ENCODE measurements at places on chromosomes 6 and 20. TPM values are rescaled to one million over a fixed set of nuclear protein-coding genes. Genes with fewer than 3 reads are reported as not detected.
A peak's percentile ranks its signal among the peaks of the same experiment; 100 is the strongest.

Gene DACT2
- polyA plus RNA-seq, result 0.38 TPM

GRCh38 chr20:63173552-63174191 is 42.3 kb downstream of the YTHDF1 start:
- no peak overlapping the region for H3K4me3 ChIP-seq
- no peak overlapping the region for H3K27ac ChIP-seq
- peaks cover 76% of the 10 kb centered on the region for H3K27me3 ChIP-seq
- no peak for DNase-seq
- peaks cover 10% of the 10 kb centered on the region for H3K4me1 ChIP-seq

Gene TCP11
- polyA plus RNA-seq, result 0.03 TPM

Gene TMEM200A
- 0.22 TPM for polyA plus RNA-seq

Gene ATP6V1G2
- polyA plus RNA-seq, result 0.88 TPM

- peaks cover 20% of the 10 kb centered on the region for H3K4me1 ChIP-seq
- DNase-seq, result no peak
- no peaks in the 10 kb centered on the region for H3K36me3 ChIP-seq
- peak within 1 kb of the TSS; percentile 84 for H3K27ac ChIP-seq
Measured at GRCh38 chr6:132713352-132714134, at the start of gene VNN1. Gene VNN1 (minus strand): TSS chr6:132714055. CDS start chr6:132714035, 20 bp downstream.

DNA sequence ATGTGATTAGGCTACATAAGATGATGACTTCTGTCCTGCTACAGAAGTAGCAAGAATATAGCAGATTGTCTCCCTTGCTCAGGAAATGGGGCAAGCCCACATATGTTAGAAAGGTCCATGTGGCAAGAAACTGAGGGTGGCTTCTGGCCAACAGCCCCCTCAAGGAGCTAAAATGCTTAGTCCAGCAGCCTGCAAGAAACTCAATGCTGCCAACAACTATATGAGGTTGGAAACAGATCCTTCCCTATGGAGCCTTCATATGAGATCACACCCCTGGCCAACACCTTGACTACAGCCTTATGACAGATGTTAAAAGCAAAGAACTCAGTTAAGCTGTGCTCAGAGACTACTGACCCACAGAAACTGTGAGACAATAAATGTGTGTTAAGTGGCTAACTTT is 22.1 kb downstream of the PTPRT start:
- no peaks in the 10 kb centered on the region for H3K4me1 ChIP-seq
- no peaks in the 10 kb centered on the region for H3K36me3 ChIP-seq
- H3K4me3 ChIP-seq, result no peak overlapping the region
- peaks cover 6% of the 10 kb centered on the region for H3K27me3 ChIP-seq
- no peak for DNase-seq
- H3K27ac ChIP-seq, result no peak overlapping the region

DNA sequence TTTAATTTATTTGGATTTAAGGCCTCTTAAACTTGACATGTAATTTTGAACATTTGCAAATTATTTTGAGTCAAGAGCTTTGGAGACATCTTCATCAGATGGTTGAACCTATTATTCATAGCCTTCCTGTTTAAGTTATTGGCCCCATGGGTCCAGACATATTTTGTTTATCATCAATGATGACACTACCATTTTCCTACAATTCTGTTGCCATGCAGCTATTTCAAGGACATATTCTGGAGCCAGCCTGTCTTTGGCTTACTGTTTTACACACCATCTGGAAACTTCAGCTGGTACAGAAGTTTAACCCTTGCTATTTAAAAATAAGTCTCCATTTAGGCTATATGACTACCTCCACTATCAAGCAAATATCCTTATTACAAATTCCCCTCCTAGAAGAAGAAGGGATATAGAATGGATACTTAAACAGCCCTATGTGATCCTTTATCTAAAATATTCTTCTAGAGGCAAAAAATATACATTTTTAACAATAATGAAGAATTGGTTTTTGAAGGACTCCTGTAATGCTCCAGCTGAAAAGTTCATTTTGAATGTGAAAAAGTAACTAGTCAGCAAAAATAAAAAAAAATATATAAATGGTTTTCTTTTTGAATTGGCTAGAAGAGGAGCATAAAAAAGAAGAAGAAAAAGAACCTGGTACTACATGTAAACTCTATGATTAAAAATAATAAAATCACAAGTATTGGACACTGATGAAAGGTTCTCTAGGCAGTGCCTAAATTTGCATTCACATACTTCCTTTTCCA is 544.0 kb upstream of the HS3ST5 start:
- DNase-seq, result no peak
- no peaks in the 10 kb centered on the region for H3K36me3 ChIP-seq
- no peak overlapping the region for H3K4me3 ChIP-seq
- no peak overlapping the region for H3K27ac ChIP-seq

Gene PEX7
- 5.6 TPM for polyA plus RNA-seq

- no peak overlapping the region for H3K27ac ChIP-seq
- peaks cover 20% of the 10 kb centered on the region for H3K27me3 ChIP-seq
- DNase-seq, result no peak
- peaks cover 9% of the 10 kb centered on the region for H3K4me1 ChIP-seq
Measured at GRCh38 chr6:165855856-165856255, 192.8 kb upstream of the PDE10A start.

Gene SYNDIG1
- 13.1 TPM for polyA plus RNA-seq

DNA sequence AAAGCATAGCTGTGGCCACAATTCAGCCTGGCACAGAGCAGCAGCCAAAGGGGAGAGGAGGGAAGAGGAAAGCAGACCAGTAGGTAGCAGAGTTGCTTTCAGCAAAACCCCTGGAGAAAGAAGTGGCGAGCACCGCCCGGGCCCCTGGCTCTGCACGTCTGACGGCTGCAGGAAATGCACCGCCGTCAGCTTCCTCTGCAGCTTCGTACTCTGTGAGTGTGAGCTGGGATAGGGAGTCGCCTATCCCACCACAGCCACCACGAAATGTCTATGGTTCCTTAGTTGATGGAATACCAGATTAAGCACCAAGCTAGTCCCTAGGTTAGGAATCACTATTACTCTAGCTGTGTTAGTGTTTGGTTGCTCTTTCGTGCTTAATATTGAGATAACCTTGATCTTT is 79.9 kb upstream of the NAA20 start:
- H3K4me1 ChIP-seq, result peaks cover 2% of the 10 kb centered on the region
- H3K36me3 ChIP-seq, result peaks cover 26% of the 10 kb centered on the region
- H3K27ac ChIP-seq, result peak overlapping the region; percentile 89
- DNase-seq, result peak; percentile 56
- H3K27me3 ChIP-seq, result no peaks in the 10 kb centered on the region

DNA sequence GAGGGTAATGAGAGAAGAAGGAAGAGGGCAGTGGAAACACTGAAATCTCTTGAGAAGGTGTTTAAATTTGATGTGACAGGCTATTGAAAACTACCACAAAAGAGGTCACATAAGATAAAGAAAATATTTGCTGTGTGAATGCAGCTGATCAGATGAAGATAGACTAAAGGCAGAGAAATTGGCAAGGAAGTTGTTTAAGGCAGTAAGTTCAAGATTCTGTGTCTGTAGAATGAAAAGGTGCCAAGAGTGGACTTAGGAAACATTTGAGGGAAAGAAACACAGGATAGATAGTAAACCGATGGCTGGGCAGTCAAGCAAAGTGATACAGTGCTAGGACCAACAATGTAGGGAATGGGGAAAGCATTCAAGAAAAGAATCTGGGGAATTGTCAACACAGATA is 332.3 kb upstream of the MARCKS start:
- no peak overlapping the region for H3K4me3 ChIP-seq
- H3K27ac ChIP-seq, result no peak overlapping the region
- H3K4me1 ChIP-seq, result peaks cover 4% of the 10 kb centered on the region
- H3K36me3 ChIP-seq, result no peaks in the 10 kb centered on the region
